Activated T-cell treated with anti-CD3 and anti-CD28 coated beads, Interleukin-2, amount 50 U/mL, for 24 hours (primary cell): ENCODE measurements at places on chromosomes 16 and 17.

GRCh38 chr17:65683428-65683827 is 122.0 kb upstream of the AXIN2 start:
- no peak for DNase-seq

DNA sequence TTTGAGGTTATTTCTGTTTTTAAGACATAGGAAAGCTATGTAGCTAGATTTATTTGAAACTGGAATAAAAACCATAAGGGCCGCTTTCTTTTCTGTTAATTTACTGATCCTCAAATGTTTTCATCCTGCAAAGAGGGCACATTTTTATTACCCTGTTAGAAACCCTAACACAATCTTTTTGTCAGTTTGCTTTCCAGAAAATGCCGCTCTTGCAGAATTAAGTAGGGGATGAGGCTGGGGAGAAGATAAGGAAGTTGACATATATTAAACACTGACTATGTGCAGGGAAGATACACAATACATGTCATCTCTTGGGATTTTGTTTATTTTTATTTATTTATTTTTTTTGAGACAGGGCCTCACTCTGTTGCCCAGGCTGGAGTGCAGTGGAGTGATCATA is 15.7 kb downstream of the USP43 start:
- DNase-seq: no peak

DNA sequence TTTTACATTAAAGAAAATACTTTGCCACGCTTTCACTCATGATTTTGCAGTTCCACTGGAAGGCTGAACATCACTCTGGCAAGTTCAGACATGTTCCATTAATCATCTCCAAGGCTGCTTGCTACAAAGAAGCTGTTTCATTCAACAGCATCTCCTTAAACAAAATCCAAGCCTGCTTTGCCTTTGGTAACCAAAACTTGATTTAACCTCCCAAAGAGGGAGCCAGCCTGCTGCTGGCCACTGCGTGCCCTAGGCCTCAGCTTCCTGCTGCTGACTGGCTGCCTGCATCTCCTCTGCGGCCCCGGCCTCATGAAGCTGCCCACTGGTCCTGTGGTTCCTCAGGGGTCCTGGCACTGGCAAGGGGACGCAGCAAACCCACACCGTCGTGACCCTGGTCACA is 31.8 kb downstream of the ANKRD11 start:
- DNase-seq: no peak

DNA sequence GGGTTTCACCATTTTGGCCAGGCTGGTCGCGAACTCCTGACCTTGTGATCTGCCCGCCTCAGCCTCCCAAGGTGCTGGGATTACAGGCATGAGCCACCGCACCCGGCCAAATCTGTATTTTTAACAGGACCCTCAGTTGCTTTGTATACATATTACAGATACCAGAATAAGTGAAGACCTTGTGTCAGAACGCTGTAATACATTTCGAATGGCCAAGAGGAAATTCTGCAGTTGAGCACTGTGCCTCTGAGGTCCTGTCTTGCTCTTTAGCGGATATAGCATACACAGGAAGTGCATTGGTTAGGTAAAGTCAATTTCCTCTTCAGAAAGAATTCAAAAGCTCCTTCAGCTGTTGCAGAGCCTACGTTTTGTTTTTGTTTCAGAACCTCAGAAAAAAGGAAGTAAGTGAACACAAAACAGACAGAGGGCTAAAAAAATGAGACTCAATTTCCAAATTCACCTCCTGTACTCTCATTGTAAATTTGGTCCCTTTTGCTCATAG is 15.7 kb downstream of the CRLF3 start:
- no peak for DNase-seq

GRCh38 chr17:64772845-64773299 is 110.8 kb upstream of the SMURF2 start:
- DNase-seq: no peak

- no peak for DNase-seq
These were observed 181.2 kb upstream of the AXIN2 start for GRCh38 chr17:65742403-65743307.

GRCh38 chr17:63998721-63999679 is 849 bp downstream of the PRR29 start:
- peak; percentile 48 for DNase-seq

- no peak for DNase-seq
These were observed 17.2 kb upstream of the GSE1 start for GRCh38 chr16:85595812-85596502.

DNA sequence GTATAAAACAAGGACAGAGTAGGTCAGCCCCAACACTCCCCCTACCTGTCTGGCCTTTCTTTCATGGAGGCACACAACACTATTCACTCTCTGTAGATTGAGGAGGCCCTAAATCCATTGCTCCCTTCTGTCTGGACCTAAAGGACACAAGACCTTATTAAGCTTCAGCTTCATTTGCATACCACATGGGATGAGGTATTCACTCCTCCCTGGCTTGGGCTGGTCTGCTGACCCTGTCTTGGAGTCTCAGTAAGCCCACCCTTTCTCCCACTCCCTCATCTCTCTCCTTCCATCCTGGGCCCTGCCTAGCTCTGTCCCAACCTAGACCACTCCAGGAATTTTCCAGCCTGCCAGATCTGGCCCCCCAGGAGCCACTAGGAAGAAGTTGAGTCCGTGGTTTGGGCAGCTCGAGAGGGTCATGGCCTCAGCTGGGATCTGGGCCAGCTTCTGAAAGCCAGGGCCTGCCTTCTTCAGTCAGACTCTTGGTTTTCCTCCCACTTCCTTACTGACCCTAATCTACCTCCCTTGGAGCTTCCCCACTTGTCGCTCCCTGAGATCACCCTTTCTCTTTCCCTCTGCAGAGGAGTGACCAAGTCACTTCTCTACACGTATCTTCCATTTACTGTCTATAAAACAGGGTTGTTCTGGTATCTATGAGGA is 6.5 kb upstream of the LLGL1 start:
- no peak for DNase-seq

GRCh38 chr16:23496821-23497542 is 13.3 kb downstream of the GGA2 start:
- DNase-seq: no peak

DNA sequence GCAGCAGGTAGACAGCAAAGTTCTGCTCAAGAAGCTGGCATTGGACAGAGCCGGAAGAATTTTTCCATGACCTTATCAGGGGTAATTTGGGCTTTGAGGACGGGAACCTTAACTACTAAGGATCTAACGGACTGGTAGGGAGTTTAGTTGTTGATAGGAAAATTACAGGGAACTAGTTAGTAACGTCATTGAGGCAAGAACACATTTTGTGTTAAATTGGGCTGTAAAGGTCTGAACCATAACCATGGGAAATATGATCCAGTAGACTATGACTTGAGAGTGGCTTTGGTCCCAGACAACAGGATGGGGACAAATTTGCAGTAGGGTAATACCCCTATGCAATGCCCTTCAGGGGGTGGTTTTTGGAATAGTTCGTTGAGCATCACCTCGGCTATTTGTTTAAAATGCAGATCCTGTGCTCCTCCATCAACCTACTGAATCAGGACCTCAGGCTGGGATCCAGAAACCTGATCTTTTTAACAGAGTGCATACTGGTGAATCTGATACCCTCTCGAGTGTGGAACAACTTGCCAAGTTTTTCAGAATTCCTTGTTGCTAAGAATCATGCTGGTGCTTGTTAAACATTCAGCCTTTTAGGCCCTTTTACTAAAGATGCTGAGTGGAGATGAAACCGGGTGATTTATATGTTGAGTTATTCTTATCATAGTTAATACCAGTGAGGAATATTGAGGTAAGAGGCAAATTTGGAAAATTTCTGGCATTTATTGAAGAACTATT is 255.1 kb downstream of the MAP2K6 start:
- no peak for DNase-seq

GRCh38 chr16:83187405-83187804 is 560.6 kb downstream of the CDH13 start:
- DNase-seq: no peak

GRCh38 chr17:74525465-74525725 is 5.9 kb downstream of the CD300LB start:
- no peak for DNase-seq

DNA sequence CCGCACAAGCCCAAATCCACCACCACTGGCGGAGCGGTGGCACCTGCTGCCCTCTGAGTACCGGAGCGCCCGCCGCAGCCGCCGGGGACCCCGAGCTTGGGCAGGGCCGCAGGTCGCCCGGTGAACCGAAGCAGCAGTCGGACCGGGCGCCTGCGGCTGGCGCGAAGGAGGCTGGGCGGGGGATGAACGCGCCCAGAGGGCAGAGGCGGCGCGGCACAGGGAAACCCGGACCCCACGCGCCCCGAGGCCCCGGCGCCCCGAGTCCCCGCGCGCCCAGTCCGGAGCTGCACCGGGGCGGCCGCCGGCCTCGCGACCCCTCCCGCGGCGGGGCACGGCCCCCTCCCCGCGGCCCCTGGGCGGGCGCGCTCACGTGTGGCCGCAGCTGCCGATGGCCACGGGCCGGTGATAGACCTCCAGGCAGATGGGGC is 393 bp downstream of the RNF166 start:
- DNase-seq: peak; percentile 54

DNA sequence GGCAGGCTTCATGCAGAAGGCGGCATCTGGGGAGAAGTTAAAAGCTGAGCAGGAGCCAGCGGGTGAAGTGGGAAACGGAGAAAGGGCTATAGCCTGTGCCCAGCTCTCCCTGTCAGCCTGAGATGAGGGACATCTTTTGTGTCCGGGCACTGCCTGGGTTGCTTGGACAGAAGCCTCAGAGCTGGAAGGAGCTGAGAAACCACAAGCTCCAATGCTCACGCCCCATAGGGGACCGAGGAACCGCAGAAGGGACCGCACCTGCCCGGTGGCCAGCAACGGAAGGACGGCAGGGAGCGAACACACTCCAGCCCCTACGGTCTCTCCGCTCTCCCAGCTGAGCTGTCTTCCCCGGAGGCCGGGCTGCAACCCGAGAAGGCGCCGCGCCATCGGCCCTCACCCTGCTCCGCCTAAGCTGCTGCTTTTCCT is 175.8 kb downstream of the NPIPB11 start:
- no peak for DNase-seq

- DNase-seq: no peak
These were observed 18.7 kb upstream of the JPH3 start for GRCh38 chr16:87583453-87584131.

DNA sequence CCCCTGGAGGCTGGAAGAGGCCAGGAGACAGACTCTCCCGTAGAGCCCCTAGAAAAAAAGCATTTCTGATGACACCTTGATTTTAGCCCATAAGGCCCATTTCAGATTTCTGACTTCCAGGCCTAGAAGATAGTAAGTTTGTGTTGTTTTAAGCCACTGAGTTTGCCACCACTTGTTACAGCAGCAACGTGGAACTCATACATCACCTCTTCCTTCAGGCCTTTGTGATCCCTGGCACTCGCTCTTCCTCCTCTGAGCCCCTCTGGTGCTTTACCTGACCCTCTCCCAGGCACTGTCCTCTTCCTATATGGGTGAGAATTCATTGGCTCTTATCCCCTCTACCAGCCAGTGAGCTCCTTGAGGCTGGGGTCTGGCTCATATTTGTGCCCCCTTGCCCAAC is 18.7 kb upstream of the KRT19 start:
- DNase-seq: no peak

- no peak for DNase-seq
These were observed 394 bp upstream of the NME4 start for GRCh38 chr16:396605-397004.

DNA sequence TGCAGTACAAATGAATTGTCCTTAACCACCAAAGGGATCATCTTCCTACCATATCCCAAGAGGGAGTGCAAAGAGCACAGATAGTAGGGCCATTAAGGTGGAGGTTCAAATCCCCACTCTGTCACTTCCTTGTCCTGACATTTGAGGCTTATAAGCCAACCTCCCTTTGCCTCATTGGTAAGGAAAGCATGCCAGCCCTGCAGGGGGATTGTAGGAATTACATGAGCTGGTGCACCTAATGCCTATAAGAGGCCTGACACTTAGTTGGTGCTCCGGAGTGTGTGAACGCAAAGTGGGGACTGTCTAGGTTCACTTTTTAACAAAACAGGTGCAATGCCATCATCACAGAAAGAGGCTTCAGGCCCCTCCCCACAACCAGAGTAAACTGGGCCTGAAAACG is 374.4 kb downstream of the SNX29 start:
- no peak for DNase-seq

DNA sequence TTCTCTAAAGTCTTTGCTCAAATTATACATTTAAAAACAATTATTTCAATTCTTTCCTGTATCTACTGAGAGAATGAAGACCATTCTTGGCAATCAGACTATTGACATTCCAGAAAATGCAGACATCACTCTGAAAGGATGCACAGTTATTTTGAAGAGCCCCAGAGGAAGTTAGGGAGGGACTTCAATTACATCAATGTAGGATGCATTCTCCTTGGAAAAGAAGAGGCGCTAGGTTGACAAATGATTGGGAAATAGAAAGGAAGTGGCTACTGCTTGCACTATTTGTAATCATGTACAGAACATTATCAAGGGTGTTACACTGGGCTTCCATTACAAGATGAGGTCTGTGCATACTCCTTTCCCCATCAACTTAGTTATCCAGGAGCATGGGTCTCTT is 74.3 kb downstream of the SSH2 start:
- no peak for DNase-seq

DNA sequence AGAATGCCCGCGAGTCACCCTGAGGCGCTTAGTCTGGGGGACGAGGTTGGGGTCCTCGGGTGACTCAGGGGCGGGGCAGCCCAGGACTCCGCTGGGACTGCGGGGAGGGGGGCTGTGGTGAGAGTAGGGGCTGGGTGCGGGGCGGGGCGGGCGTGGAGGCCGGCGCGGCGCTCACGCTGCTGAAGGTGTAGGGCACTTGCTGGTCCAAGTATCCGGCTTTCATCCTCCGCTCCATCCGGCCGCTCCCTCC is 832 bp downstream of the ETV4 start:
- DNase-seq: no peak

DNA sequence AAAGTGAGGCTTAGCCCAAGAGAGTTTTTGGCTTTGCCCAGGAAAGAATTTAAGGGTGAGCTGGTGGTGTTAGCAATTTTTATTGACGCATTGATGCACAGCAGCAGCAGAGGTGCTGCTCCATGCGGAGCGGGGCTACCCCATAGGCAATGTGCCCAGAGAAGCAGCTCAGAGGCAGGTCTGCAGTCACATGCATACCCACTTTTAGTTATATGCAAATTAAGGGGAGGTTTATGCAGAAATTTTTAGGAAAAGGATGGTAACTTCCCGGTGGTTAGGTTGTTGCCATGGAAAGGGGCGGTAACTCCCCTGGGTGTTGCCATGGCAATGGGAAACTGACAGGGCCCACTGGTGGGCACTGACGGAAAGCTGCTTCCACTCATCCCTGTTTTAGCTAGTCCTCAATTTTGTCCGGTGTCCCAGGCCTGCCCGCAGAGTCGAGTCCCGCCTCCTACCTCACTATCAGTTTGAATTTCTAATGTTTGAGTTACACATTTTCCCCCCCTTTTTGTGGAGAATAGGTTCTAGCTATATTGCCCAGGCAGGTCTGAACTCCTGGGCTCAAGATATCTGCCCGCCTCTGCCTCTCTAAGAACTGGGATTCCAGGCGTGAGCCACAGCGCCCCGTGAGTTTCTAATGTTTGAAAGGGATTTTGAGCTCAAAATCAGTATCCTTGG is 10.4 kb upstream of the GJD3 start:
- DNase-seq: peak; percentile 8

DNA sequence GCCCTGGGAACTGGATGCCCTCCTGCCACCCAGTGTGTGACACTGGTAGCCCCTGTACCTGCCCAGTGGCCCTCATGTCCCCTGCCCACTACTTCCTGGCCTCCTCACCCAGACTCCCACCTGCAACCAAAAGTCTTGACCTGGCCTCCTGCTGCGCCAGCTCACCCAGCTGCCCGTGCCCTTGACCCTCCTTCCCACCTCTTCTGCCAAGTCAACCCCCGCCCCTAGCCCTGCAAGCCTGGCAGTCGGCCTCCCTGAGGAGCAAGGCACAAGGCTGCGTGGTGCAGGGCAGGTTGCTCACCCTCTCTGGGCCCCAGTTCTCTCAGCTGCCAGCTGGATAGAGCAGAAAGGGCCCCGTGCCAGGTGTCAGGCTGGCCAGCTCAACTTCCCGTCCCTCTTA is 12.3 kb upstream of the FAM83G start:
- DNase-seq: no peak
